Endothelial cell (in vitro differentiated cells): ENCODE measurements at places on chromosomes 16 and 17. TPM values are rescaled to one million over a fixed set of nuclear protein-coding genes. Genes with fewer than 3 reads are reported as not detected.
A peak's percentile ranks its signal among the peaks of the same experiment; 100 is the strongest.

DNA sequence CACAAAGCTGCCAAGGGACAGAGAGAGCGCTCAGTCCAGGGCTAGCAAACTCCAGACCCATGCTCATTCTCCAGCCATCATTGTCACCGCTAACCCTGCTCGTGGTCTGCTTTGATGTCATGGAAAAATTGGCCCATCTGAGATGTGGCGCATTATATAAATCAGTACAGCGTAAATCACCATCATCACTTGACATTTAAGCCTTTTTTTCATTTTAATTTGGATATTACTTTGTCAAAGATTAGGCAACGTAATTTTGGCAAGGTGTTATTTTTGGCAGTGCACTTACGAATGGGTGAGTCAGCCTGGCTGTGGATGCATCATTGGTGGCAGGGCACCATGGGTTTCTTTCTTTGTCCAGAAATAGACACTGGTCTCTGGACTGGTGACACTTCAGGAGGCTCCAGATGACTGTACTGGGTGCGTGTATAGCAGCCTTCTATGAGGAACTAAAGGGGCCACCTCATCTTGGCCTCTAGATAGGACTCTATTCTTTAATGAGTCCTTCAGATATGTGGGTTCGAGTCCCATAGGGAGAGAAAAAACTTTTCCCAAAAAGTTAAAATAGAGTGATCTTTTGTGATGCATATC lies 166.3 kb downstream of the MSI2 start:
- no peak for DNase-seq

DNA sequence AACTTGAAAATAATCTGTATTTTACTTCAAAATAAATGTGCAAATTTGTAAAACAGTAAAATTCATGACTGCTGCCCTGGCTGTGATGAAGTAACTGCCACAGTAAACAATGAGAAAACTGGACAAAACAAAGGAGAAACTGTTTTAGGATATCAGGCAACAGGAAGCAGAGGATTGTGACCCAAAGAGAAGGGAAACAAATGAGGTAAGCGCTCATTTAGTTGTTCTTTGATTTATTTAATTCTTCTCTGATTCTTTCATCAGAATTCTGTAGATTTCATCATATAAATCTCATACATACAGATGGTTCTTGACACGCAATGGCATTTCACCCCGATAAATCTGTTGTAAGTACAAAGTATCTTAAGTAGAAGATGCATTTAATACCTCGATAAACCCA lies 198.1 kb upstream of the AXIN2 start:
- no peak for DNase-seq

GRCh38 chr16:87583453-87584131 lies 18.7 kb upstream of the JPH3 start:
- no peak for DNase-seq

DNA sequence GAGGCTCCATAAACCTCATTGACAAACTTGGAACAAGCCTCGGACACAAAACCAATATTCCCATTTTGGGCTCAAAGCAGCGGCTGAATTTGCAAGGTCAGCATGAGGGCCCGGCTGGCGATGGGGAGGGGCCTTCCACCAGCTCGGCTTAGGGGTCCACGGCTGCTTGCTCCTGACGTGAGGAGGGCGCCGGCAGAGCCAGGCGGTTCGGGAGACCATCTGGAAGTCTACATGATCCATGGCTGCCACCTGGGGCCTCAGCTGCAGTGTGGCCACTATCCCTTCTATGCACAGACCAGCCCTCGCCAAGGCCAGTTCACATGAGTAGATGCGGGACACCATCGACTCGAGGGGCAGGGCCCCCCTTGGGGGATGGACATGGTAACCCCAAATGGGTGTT lies 39.1 kb downstream of the NDEL1 start:
- DNase-seq: no peak

GRCh38 chr17:31321481-31321880 lies at the start of gene EVI2A:
Gene EVI2A, minus strand, starts transcription at chr17:31321622. Its CDS starts 2,609 bp downstream, at chr17:31319013.
- no peak for DNase-seq

GRCh38 chr17:8109661-8110455 lies 8.5 kb downstream of the ALOXE3 start:
- peak; percentile 72 for DNase-seq

- no peak for DNase-seq
These were observed 89.7 kb upstream of the CLEC18A start for GRCh38 chr16:69861292-69862030.

DNA sequence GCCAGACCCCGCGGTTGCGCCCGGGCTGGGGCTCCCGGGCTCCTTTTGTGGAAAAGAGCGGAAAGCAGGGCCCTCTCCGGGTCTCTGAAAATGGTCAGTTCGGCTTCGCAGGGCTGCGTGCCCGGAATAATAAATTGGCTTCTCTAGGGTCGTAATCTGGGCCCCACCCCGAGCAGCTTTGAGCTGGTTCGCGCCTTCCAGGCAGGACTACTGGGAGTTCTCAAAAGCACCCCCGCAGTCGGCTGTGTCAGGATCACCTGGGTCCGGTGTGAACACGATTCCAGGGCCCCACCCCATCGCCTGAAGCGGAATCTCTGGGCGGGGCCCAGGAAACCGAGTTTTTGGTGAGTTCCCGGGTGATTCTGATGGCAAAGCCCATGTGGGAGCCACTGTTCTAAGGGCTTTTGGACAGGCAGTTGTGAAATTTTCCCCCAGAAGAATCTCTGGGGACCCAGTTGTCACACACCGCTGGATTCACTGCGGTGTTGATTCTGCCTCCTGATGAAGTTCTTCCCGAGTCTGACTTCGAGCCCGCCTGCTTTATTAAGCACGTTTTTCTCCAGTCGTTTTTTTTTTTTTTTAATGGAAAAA lies 77.0 kb downstream of the MRC2 start:
- DNase-seq: peak; percentile 48

DNA sequence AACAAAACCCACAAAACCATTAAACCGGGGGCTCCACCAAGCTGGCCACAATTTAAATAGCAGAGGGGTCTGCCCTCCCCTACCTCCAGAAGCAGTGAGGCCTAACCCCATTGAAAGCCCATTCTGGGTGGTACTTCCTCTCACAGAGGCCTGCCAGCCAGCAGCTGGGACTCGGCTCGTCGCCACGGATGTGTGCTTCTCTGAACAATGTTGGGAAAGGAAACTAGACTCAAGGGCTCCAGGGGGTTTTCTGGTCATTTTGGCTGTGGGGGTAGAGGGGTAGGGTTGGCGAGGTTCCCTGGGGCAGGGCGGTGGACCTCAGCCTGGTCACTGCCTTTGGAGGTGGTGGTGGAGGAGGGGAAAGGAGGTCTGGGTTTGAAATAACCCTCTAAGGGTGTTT lies 4.7 kb upstream of the PLCG2 start:
- peak; percentile 24 for DNase-seq

DNA sequence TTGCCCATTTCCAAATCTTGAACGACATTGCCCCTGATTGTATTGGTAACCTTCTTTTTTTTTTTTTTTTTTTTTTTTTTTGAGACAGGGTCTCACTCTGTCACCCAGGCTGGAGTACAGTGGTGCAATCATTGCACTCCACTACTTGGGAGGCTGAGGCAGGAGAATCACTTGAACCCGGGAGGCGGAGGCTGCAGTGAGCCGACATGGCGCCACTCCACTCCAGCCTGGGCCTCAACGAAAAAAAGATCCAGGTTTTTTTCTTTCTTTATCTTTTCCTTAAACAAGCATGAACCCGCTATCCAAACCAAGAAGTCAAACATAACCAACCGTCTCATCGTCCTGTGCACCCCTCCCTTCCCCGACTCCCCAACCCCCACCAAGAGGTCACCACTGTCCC lies 47.6 kb upstream of the RPH3AL start:
- no peak for DNase-seq

GRCh38 chr16:84559311-84559932 lies 55.0 kb upstream of the MEAK7 start:
- no peak for DNase-seq

- no peak for DNase-seq
These were observed 40.4 kb downstream of the TANGO6 start for GRCh38 chr16:68883685-68884084.

- DNase-seq: no peak
These were observed 4.0 kb upstream of the ZNF768 start for GRCh38 chr16:30530163-30531037.

GRCh38 chr17:36008998-36009665 lies 7.8 kb upstream of the CCL15 start:
- DNase-seq: no peak

DNA sequence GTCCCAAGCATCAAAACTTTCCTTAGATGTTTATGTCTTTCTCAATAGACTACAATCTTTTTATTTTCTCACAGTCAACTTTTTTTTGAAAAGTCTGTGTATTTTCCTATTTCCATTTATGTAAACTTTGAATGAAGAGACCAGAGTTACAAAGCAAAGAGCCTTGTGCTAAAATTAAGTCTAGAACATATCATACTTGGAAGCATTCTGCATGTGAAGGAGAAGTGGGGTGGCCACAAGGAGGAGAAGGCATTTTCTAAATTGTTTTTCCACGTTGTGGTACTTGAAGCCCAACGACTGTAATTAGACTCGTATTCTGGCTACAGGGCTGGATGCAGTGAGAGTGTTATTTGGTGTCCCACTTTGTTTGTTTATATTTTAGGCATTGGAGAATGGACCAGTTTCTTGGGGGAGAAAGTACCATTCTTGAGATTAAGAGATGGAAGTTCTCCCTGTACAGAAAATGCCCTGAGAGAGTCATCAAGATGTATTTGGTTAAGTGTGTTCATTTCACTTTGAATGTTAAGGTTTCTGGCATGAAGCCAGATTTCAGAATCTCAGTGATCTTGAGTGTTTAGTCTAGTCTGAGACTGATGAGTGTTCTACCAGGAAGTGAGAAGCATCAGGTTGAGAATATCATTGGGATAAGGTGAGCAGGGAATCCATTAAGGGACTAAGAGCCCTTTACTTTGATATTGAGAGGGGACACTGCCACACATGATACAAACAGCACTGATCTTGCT lies 71.6 kb downstream of the MAP2K6 start:
- DNase-seq: no peak

DNA sequence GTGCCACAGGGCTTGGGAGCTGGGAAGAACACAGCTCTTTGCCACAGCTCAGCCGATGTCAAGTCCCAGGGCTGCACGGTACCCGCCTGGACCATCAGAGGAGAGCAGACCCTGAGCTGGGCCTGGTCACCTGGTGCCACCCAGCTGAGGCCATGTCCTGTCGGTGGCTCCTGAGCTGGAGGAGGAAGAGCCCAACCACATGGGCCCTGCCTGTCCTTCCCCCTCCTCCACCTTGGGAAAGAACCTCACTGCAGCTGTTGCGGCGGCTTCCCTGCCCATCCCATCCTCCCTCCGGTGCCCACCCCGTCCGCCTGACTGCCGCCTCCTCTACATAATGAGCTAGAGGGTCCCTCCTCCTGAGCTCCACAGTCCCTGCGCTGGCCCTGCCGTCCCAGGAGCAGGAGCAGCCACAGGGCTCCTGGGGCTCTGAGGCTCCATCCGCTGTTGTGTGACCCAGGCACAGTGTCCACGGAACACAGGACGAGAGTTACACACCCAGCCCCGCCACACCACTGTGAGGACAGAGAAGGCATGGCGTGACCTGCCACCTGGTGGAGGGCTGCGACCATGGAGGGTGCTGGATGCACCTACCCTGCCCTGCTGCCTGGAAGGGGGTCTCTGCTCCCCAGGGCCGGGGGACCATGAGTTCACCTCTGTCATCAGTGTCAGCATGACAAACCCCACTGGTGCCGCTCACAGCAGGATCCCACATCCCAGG lies 21.4 kb upstream of the CHMP6 start:
- DNase-seq: no peak

GRCh38 chr17:29577385-29578211 lies 9.1 kb downstream of the TP53I13 start:
- no peak for DNase-seq

GRCh38 chr17:31329221-31329620 lies 7.8 kb upstream of the EVI2A start:
- no peak for DNase-seq

DNA sequence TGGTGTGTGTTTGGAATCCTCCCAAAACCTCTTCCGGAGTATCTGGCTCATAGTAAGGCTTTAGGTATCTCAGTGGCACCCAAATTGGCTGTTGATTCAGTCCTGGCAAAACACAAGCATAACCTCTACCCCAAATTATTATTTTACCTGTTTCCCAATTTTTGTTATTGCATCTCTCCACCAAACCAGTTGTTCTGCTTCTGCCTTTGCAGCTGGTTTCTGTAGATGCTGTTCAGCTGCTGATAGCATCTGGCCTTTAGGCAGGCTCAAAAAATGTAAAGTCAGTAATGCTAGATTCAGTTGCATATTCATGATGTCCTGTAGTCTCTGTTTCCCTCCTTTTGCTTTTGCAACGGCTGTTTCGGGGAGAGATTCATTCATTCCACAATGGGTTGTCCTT lies 33.8 kb downstream of the ATF7IP2 start:
- DNase-seq: no peak

GRCh38 chr17:81867170-81867990 lies 3.8 kb downstream of the ARHGDIA start:
- DNase-seq: no peak

DNA sequence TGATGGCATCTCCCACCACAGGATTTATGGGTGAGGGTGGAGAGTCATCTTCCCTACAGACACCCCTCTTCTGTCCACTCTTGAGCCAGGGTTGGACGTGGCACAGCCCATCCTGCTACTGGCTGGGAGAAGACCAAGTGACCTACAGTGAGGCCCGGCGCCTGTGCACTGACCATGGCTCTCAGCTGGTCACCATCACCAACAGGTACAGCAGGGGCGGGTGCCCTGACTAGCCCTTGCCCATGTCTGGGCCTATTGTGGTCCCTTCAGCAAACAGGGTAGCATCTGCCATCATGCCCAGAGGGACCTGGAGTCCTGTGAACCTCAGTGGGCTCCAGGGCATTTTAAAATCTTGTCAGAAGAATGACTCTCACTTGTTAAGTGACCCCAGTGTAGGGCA lies 48.2 kb downstream of the MRC2 start:
- no peak for DNase-seq

Gene SOX9
- total RNA-seq: 5.1 TPM

Gene DNAAF1
- 0.18 TPM for total RNA-seq

Gene TAT
- total RNA-seq: not detected

Gene KRTAP2-3
- not detected for total RNA-seq

Gene CD300LG
- total RNA-seq: 5.4 TPM

Gene C17orf67
- total RNA-seq: 1.7 TPM

Gene SMIM5
- total RNA-seq: 1.1 TPM

Gene CFAP97D1
- 0.10 TPM for total RNA-seq

Gene USP43
- 0.90 TPM for total RNA-seq

Gene CPHXL2
- not detected for total RNA-seq

Gene BAIAP2
- 67.8 TPM for total RNA-seq

Gene FSCN2
- total RNA-seq: 1.5 TPM

Gene MYH1
- total RNA-seq: not detected

Gene HOXB4
- total RNA-seq: 6.5 TPM

Gene TP53TG3
- not detected for total RNA-seq

Gene TMEM132E
- 0.08 TPM for total RNA-seq

Gene CHD9NB
- 2.0 TPM for total RNA-seq

Gene ABHD15
- 1.7 TPM for total RNA-seq

Gene TNFRSF17
- total RNA-seq: not detected

Gene GLOD4
- 93.9 TPM for total RNA-seq
